Anterior cingulate cortex (tissue), 58 donors: ENCODE measurements at places on chromosomes 2 and 18.

DNA sequence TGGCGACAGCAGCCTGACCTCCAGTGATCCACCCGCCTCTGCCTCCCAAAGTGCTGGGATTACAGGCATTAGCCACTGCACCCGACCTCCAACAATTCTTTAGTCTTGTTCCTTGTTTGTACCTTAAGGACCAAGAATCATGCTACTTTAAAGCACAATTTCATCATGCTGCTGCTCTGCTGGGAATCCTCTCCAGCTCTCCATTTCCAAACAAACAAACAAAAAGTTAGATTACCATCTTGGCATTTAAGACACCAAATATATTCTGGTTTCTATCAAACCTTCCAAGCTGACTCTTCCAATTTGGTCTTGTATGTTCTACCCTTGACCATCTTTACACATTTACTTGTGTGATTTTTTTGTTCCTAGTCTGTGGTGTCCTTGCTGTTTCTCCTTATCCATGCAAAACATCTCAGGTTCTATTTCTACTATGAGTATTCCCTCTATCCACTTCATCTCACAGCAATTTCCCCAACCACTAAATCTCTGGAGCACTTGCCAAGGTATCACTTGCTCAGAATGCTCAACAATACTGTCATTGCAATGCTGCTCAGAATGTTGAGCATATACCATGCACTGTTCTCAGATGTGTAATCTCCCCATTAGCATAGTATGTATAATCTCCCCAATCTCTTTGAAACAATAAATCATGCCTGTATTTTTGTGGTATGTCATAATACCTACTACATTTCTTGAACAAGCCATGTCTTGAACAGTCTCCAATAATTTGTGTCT, 73.2 kb upstream of the GALNT5 start:
- no peak for DNase-seq

GRCh38 chr2:23912054-23912453, 14.9 kb downstream of the ATAD2B start:
- DNase-seq, result no peak

- DNase-seq, result no peak
Measured at GRCh38 chr18:26864658-26865057, 849 bp downstream of the AQP4 start.

- no peak for DNase-seq
Measured at GRCh38 chr2:214995926-214996670, 142.3 kb downstream of the ABCA12 start.

GRCh38 chr18:49249521-49249920, 210.9 kb downstream of the DYM start:
- no peak for DNase-seq

DNA sequence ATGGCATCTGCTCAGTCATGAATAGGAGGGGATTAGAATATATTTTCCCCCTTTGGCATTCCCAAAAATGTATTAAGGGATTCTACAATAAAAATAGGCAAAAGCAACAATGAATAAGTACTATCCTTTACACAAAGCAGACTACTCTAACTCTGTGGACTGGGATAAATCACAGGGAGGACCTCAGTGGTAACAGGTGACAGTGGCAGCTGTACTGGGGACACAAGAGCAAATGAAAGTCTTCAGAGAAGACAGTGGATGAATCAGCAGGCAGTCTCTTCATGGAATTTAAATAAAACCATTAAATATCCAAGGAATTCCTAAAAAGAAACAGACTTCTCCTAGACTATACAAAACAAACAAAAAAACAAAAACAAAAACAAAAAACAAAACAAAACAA, 4.8 kb downstream of the CDH7 start:
- DNase-seq, result no peak

GRCh38 chr18:77203071-77203470, 46.6 kb upstream of the GALR1 start:
- DNase-seq, result no peak

DNA sequence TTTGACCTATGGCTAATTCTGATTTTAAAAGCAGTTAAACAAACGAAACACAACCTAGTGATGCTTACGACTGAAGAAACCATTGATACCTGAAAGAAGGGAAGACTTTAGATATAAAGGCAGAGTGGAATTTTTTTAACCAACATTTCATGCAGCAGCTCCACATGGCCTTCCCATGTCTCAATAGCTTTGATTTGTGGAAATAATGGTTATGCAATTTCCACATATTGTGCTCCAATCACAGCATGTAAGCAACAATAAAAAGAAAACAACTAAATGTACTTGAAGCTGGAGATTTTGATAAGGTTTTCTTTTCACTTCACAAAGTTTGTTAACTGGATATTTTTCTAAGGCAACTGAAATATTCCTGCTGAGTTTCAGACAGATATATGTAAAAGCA, 82.0 kb upstream of the SLC39A10 start:
- no peak for DNase-seq

DNA sequence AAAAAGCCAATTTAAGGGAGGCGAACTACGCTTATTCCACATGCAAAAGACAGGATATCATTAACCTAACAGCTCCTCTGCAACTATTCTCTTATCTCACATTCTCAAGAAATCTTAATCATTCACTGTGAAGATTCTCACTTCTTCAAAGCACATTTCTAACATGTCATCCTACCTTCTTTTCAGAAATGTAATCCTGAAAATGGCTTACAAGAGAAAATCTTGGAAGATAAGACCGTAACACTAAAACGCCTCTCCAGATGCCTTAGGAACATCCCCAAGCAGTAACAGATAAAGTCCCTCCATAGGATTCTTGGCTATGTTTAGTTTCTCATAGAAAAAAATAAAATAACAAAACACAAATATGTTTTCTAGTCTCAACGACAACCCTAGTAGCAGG, 373.9 kb upstream of the CNTNAP5 start:
- no peak for DNase-seq

- DNase-seq, result peak; percentile 43
Measured at GRCh38 chr2:26173776-26174482, 1.0 kb downstream of the GAREM2 start.

- no peak for DNase-seq
Measured at GRCh38 chr2:200786423-200786822, 25.3 kb upstream of the BZW1 start.

- DNase-seq, result no peak
Measured at GRCh38 chr2:121955426-121955825, 200.0 kb downstream of the TSN start.

DNA sequence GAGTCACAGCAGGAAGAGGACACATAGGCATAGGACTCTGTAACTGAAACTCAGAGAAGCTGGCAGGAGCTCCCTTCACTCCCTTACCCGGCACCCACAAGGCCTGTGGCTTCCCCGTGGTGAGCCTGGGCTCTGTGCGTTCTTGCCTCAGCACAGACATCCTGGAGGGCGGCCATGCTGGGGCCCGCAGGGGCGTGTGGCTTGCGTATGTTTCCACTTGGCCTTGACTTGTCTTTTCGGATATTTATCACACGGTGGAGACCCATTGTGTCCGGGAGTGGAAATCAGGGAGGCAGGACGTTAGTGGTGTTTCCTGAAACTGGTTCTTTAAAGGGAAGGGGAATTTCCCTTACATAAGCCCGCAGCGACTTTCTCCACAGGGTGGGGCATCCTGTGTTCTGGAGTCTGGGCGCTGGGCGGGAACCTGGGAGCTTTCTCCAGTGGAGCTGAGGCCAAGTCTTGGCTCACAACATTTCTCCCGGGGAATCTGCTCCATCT, 49.9 kb upstream of the EML6 start:
- DNase-seq, result no peak

GRCh38 chr2:222604749-222605515, 51.0 kb downstream of the FARSB start:
- no peak for DNase-seq

- DNase-seq, result no peak
Measured at GRCh38 chr18:23986600-23987359, 27.8 kb upstream of the TTC39C start.

- no peak for DNase-seq
Measured at GRCh38 chr2:75865702-75866101, 155.0 kb upstream of the GCFC2 start.

DNA sequence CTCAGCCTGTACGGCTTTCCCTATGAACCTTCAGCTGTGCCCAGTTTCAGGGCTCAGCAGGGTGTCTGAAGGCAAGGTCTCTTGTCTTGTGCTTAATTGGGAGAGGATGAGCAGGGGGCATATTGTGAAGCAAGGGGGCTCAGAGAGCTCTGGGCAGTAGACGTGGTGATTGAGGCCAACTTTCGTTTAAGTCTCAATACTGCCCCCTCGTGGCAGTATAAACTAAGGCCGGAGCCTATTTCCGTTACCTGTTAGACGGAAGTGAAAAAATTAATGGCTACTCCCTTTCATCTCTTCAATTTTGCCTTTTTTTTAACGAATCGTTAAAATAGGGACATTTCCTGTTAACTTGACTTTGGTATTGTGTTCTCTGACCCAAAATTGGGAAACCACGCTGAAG, 193.4 kb downstream of the TDRD15 start:
- DNase-seq, result peak; percentile 4

GRCh38 chr2:204109681-204110080, 173.1 kb downstream of the ICOS start:
- DNase-seq, result no peak

- no peak for DNase-seq
Measured at GRCh38 chr2:60612033-60612432, 58.6 kb upstream of the BCL11A start.

GRCh38 chr18:74084184-74084855, 63.3 kb downstream of the FBXO15 start:
- DNase-seq, result no peak

DNA sequence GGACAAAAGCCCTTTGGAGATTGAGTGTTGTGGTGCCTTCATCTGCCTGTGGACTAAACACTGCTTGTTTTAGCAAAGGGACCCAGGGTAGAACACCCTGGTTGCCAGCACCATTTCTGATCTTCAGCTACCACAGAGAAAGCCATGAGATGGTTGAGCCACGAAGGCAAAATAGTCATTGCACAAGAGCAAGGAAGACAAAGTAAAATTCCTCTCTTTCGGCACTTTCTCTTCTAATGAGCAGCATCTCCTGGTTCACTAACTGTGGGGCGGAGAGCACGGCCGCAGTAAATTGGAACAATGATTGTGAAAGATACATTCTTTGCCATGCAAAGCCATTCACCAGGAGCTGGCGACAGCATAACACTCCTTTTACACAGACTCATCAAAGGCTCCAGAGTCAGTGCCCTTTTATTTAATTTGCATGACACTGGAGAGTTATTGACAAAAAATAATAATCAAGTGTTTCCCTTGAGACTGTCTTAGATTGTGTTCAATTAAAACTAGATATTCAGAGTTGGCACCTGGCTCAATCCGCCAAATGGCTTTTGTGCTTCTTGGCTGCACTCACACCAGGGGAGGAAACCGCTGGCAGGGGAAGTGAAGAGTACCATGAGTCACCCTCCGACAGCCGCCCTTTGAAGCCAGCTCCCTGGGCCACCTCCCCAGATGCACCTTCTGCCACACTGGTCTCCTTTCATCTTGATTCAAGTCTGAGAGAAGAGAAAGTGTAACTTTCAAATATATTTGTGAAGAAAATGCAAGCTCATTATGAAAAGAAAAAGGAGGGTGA, 100.5 kb upstream of the MEIS1 start:
- DNase-seq, result no peak

DNA sequence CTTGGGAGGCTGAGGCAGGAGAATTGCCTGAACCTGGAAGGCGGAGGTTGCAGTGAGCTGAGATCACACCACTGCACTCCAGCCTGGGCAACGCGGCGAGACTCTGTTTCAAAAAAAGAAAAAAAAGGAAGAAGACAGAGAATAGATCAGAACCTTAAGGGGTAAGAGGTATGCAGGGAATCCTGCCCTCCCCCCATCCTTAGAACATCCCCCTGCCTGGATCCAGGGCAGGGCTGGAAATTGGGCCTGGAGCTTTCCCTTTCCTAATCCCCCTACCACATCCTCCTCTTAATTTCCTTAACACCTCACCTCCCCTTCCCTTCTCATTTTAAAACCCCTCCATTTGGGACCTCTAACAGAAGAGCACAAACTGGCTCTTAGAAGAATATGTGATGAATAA, 56.5 kb downstream of the RNU4ATAC start:
- DNase-seq, result no peak

DNA sequence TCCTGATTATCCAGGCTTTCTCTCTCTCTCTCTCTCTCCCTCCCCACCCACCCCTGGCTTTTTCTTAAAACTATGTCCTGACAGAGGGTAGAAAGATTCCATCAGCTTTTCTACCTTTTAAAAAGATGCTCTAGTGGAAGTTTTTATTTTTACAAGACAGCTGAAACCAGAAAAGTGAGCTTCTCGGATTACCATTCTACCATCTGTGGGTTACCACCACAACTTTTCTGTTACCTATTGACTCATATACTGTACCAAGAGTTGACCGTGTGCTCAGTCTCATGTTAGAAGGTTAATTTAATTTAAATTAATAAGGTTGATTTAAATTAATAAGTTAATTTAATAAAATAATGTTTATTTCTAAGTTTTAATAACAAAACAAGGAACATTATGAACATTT, 137.6 kb downstream of the UPP2 start:
- no peak for DNase-seq

GRCh38 chr2:109270505-109271312, 141.7 kb downstream of the SH3RF3 start:
- DNase-seq, result no peak

- no peak for DNase-seq
Measured at GRCh38 chr2:175880-176820, 87.7 kb downstream of the SH3YL1 start.

- no peak for DNase-seq
Measured at GRCh38 chr2:25201794-25202193, 33.4 kb upstream of the POMC start.

DNA sequence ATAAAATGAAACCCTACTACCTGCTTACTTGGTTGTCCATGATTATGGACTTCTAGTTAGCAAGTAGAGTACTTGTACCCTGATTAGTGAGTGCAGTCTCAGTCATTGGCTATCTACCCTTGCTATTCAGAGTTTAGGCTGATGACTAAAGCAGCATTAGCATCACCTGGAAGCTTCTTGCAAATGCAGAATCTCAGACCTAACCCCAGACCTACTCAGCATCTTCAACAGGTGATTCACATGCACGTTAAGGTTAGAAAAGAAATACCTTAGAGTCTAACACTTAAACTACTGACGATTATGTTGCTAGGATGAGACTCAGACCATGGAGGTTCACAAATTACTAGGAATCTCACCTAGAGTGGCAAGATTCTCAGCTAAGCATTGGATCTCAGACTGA, 399.9 kb upstream of the FANCL start:
- no peak for DNase-seq

DNA sequence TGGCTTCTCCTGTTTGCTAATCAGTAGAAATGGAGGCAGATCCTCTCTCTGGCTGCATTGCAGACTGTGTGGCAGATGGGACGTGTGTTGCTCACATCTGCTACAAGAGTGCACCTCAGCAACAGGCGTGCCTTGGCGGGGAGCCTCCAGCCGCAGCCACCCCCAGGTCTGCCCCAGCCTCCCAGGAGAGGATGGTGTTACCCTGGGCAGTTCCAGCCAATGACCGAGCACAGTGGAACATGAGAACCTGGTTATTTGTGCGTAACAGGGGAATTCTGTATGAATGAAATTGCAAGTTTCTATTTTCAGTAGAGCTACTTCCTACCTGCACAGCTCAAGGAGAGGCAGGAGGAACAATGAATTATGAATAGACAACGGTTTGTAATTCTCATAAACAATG, 130.6 kb upstream of the CBLN2 start:
- no peak for DNase-seq

- no peak for DNase-seq
Measured at GRCh38 chr2:113741091-113741490, 15.4 kb downstream of the SLC35F5 start.
